ENCODE measurements at places on chromosomes 3 and 15.

DNA sequence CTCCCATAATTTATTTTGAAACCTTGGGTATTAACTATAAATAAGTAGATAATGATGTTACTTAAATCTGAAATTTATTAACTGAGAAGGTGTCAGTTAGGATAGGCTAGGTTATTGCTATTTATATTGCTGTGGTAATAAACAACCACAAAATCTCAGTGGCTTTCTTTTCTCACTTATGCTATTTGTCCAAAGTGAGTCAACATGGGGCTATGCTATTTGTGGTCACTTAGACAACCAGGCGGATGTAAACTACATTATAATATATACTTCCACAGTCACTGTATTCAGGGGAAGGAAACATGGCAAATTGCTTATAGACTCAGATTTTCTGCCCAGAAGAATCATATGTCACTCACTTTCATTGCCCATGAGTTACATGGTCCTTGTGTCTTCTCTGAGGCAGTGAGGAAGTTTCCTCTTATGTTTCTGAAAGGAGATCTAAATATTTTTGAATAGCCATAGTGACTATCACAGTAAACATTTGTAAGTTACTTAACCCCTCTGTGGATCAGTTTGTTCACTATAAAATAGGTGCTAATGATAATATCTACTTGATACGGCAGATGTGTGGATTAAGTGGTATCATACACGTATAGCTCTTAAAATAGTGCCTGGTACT lies 19.8 kb downstream of the HMG20A start:
- no peak for DNase-seq

- DNase-seq: no peak
Observed at GRCh38 chr3:45623846-45624245, 29.3 kb downstream of the LIMD1 start.

- no peak for DNase-seq
Observed at GRCh38 chr3:72287956-72288355, 503.0 kb upstream of the PROK2 start.

DNA sequence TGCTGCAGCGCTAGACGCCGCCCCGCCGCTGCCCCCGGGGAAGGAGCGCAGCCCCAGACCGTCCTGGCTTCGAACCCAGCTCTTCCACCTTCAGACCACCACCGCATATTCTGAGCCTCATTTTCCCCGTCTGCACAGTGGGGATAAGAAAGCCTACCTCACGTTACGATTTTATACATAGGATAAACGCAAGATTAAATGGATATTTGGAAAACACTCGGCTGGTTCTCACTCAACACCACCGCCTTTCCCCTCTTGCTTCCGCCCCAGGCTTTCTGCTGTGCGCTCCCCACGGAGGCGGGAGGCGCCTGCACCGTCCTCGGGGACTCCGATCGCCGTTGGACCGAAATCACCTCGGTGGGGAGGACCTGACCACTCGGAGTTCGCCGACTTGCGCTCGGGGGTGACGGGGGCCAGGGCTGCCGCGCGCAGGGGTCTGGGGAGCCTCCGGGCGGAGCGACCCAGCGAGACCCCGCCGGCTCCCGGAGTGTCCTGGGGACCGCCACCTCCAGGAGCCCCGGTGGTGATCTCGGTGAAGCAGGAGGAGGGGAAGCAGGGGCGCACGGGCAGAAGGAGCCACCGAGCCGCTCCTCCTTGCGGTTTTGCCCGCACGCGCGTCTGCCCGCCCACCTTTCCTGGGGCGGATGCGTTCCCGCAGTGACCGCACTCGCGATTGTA lies 4.0 kb downstream of the FBXL22 start:
- peak; percentile 53 for DNase-seq

DNA sequence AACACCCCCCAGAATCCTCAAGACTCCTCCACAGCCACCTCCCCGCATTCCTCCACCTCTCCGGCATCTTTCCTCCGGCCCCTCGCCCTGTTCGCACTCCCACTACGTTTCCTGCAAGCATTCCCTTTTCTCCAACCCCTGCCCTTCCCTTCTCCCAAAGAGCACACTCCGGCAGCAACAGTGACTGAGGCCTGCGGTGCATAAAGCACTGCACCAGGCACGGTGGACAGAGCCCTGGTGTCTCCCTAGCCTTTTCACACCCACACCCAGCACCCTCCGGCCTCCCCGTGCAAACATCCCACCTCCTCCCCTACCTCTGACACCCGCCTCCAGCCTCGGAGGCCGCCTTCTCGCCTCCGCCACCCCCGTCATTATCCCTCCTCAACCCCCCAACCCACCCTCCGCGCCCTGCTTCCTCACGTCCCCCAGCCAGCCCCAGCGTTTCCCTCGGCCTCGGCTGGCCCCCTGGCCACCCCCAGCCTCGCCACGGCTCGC lies 577 bp downstream of the ZNF148 start:
- peak; percentile 42 for DNase-seq

- no peak for DNase-seq
Observed at GRCh38 chr3:139122221-139122581, 77.5 kb upstream of the PRR23C start.

GRCh38 chr15:54567408-54568035 lies 589.3 kb downstream of the UNC13C start:
- DNase-seq: no peak

DNA sequence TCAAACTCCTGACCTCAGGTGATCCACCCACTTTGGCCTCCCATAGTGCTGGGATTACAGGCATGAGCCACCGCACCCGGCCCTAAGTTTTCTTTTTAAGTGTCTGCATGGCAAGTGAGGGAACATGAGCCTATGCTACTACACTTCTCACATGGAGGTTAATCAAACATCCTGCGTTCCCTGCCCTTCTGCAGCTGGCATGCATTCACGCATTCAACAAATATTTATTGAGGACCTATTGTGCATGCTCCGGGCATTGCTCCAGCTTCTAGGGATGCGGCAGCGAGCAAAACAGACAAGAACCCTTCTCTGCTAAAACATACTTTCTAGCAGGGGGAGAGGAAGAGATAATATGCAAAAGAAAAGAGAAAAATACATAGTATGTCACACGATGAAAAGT lies 42.6 kb upstream of the ACKR4 start:
- no peak for DNase-seq

GRCh38 chr15:59268852-59269407 lies 62.3 kb downstream of the LDHAL6B start:
- DNase-seq: no peak

DNA sequence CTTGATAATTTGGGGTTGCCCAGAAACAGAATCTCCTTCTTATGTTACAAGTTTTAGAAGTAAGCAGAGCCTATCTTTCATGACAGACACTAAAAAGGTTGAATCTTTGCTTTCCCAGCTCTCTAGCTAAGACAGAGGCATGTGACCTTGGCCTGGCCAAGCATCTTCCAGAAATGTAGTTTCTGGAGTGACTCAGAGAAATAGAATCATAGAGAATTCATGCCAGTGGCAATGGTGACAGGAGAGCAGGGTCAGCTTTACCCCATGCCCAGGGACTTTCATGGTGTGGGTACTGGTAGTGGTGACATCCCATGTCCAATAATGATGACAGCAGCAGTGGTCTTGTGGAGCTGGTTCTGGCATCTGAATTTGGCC lies 4.0 kb upstream of the PARP6 start:
- no peak for DNase-seq

DNA sequence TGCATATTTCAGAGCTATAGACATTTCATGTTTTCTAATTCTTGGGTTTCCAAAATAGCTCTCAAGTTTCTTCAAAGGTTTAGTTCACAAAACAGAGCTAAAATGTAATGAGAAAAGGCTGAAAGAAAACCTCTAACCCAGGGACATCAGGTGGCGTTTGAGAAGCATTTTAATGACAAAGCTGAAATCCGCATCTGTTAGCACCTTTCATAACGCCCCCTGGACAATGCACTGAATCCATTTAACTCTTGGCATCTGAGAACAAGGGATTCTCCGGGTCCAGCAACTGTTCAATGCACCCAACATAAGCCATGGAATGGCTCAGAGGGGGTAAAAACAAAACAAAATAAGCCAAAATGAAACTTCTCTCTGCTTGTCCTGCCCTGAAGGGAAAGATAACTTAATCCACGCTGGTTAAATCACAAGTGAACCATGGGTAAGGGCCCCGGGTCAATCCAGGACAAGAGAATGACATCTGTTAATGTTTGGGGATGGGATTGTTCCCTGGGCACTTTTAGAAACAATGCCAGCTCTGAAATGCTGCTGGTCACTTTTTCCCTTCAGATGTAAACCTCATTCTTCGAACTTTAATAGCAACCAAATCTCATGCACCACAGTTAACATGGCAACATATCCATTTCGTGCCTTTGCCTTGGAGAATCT lies 466.2 kb upstream of the ADAMTS9 start:
- no peak for DNase-seq

DNA sequence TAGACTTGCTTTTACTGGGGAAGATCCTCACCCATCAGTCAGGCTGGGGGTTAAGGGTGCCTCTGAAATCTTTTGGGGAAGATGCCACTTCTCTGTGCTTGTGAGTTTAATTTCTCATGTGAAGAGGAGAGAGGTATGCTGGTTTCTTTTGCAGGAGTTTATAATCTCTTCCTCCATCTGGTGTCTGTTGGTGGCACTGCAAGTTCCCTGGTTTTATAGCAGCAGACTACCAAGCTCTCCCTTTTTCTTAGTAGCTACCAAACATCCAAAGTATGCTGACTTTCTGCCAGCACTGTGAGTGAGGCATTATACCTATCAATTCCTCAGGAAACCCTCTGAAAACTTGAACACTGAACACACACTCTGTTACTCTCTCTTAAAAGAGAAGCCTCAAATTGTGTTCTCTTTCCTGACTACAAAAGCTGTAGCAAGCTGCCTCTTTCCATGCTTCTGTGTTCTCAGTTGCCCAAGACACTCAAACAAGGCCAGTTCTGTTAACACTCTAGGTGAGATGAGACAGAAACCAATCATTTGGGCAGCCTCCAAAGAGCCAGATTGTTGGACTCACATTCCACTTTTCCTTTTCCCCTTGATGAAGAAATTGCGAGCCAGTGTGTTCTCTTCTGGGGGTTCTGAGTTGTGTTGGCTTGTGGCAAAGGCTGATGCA lies 299.5 kb downstream of the GAP43 start:
- DNase-seq: no peak

GRCh38 chr3:31295150-31295765 lies 237.5 kb upstream of the STT3B start:
- no peak for DNase-seq

GRCh38 chr15:65910341-65910740 lies 41.0 kb downstream of the RAB11A start:
- DNase-seq: no peak

- no peak for DNase-seq
Observed at GRCh38 chr3:131223373-131224289, 157.9 kb upstream of the NUDT16 start.

DNA sequence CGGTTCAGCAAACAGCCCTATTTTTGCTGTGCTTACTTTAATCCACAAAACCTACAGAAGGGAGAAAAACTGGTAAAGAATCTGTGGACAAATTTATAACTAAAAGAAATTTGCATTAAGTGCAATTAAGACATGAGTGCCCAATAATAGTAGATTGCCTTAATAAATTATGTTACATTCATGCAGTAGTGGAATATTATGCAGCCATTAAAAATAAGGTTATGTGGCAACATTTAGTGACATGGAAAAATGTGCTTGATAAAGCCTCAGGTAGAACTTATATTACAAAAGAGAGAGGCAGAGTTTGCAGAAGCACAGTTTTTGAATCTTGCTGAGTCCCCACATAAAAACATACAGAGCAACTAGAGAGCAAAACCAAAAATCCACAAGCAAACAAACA lies 253.0 kb downstream of the FOXP1 start:
- DNase-seq: no peak

DNA sequence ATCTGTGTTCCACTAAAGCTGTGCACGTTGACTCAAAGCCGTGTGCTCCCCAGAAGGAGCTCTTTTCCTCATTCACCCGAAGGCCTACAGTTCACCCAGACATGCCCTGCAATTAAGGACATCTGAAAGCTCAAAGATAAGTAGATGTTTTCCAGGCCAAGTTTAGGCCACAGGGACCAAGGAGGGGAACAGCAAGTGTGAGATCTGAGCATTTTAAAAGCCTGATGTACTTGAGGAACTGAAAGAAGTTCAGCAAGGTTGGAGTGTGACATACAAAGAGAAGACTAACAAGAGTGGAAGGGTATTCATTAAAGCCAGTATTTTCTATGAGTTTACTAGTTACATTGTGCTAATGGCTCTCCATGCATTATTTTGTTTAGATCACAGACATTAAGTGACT lies 68.0 kb downstream of the CASR start:
- no peak for DNase-seq
